Osteocyte (in vitro differentiated cells): ENCODE measurements at places on chromosomes 6 and 20. TPM values are rescaled to one million over a fixed set of nuclear protein-coding genes. Genes with fewer than 3 reads are reported as not detected.

DNA sequence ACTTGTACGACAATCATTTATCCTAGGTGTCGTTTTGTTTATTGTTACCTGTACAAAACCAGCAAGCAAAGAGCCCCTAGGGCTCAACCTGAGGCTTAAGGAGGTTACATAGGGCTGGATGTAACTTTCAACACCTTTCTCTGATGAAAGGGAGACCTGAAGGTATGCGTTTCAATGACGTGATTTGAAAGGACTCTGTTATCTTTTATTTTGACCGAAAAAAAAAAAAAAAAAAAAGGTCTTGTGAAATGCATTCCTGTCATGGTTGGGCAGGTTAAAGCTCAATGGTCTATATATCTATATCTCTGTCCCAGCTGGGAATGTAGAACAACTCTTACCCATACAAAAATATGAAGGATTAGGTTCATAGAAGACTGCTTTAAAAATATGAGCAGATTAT, 78.7 kb upstream of the SASH1 start:
- H3K36me3 ChIP-seq = no peaks in the 10 kb centered on the region
- no peak for DNase-seq
- H3K27me3 ChIP-seq = no peaks in the 10 kb centered on the region
- no peak overlapping the region for H3K27ac ChIP-seq

Gene SIRPA
- 12.4 and 13.0 TPM in 2 replicates for total RNA-seq

- no peak overlapping the region for H3K27ac ChIP-seq
- peaks cover 15% of the 10 kb centered on the region for H3K27me3 ChIP-seq
- DNase-seq = no peak
- peaks cover 8% of the 10 kb centered on the region for H3K4me1 ChIP-seq
Observed at GRCh38 chr6:27101824-27102223, 145.7 kb upstream of the PRSS16 start.

- no peak overlapping the region for H3K4me3 ChIP-seq
- H3K4me1 ChIP-seq = no peaks in the 10 kb centered on the region
- H3K27ac ChIP-seq = no peak overlapping the region
- no peak for DNase-seq
- no peaks in the 10 kb centered on the region for H3K36me3 ChIP-seq
- H3K27me3 ChIP-seq = no peaks in the 10 kb centered on the region
Observed at GRCh38 chr6:16782278-16782677, 21.0 kb upstream of the ATXN1 start.

GRCh38 chr6:72936766-72937559, 288.3 kb downstream of the KHDC1L start:
- H3K4me3 ChIP-seq = no peak overlapping the region
- H3K36me3 ChIP-seq = no peaks in the 10 kb centered on the region
- no peaks in the 10 kb centered on the region for H3K27me3 ChIP-seq
- no peak overlapping the region for H3K27ac ChIP-seq
- DNase-seq = no peak

- no peaks in the 10 kb centered on the region for H3K27me3 ChIP-seq
- peaks cover 16% of the 10 kb centered on the region for H3K36me3 ChIP-seq
- DNase-seq = no peak
- no peaks in the 10 kb centered on the region for H3K4me1 ChIP-seq
- H3K4me3 ChIP-seq = no peak overlapping the region
Observed at GRCh38 chr6:87483929-87484328, 11.2 kb downstream of the SLC35A1 start.

- H3K4me3 ChIP-seq = no peak overlapping the region
- DNase-seq = no peak
- H3K4me1 ChIP-seq = peaks cover 19% of the 10 kb centered on the region
- H3K27me3 ChIP-seq = no peaks in the 10 kb centered on the region
Observed at GRCh38 chr6:147173140-147173539, 31.1 kb upstream of the STXBP5 start.

- no peaks in the 10 kb centered on the region for H3K4me1 ChIP-seq
- DNase-seq = no peak
- H3K4me3 ChIP-seq = no peak overlapping the region
- H3K36me3 ChIP-seq = no peaks in the 10 kb centered on the region
- no peaks in the 10 kb centered on the region for H3K27me3 ChIP-seq
Observed at GRCh38 chr6:10808376-10808775, 30.0 kb downstream of the MAK start.

DNA sequence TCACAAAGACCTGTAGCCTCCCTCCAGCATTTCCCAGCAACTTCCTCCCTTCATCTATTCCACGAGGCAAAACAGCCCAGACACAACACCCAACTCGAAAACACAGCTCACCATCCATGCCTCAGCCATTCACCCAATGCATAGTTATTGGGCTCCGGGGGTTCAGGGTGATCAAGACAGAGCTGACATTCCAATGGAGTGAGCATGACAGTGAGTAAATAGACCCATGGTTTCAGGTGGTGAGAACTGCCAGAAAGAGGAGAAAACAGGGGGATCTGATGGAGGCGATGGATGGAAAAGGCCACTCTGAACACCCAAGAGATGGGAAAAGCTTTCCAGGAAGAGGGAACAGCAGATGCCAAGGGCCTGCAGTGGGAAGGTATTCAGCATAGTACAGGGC, 5.9 kb downstream of the CASS4 start:
- H3K4me3 ChIP-seq = no peak overlapping the region
- H3K27me3 ChIP-seq = no peaks in the 10 kb centered on the region
- H3K4me1 ChIP-seq = peaks cover 18% of the 10 kb centered on the region
- no peak overlapping the region for H3K27ac ChIP-seq

- no peak overlapping the region for H3K4me3 ChIP-seq
- H3K36me3 ChIP-seq = no peaks in the 10 kb centered on the region
- peaks cover 10% of the 10 kb centered on the region for H3K4me1 ChIP-seq
Observed at GRCh38 chr6:47278545-47278944, 31.2 kb downstream of the TNFRSF21 start.

DNA sequence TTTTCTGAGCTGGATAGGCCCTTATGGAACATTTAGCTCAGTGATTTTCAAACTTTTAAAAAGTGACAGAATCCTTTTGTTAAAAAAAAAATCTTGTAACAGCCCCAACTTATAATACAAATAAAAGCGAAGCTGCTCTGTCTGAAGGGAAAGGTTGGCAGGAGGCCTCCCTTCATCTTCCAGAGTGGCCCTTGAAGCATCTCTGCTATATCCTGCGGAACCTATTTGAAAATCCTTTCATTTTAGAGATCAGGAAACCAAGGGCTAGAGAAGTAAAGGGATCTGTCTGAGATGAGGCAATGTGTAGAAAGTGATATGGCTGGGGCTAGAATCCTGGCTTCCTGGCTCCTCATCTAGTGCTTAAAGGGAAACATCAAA, 107.8 kb downstream of the UBE3D start:
- H3K4me1 ChIP-seq = peaks cover 42% of the 10 kb centered on the region
- peaks cover 2% of the 10 kb centered on the region for H3K36me3 ChIP-seq
- no peak overlapping the region for H3K27ac ChIP-seq
- no peak for DNase-seq
- H3K4me3 ChIP-seq = no peak overlapping the region

Gene RAB44
- total RNA-seq = not detected in 2 replicates
